ENCODE measurements at places on chromosomes 5 and 9.

- no peak for DNase-seq
These were observed 25.2 kb upstream of the NREP start for GRCh38 chr5:111782216-111782615.

DNA sequence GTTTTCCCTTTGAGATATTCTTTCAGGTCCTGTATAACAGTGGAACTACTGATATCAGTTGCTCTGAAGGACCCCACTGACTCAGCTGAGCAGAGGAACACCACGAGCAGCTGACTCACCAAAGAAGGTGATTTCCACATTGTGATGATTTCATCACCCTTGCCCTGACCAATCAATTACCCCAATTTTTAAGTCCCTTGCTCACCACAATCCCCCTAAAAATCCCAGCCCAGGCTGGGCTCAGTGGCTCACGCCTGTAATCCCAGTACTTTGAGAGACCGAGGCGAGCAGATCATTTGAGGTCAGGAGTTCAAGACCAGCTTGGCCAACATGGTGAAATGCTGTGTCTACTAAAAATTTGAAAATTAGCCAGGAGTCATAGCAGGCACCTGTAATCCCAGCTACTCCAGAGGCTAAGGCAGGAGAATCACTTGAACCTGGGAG, 125.3 kb upstream of the ABCA1 start:
- DNase-seq: no peak

GRCh38 chr5:18102733-18103132, 468.5 kb downstream of the TAF11L14 start:
- DNase-seq: no peak

GRCh38 chr5:179620703-179621350, 2.6 kb downstream of the HNRNPH1 start:
- no peak for DNase-seq

DNA sequence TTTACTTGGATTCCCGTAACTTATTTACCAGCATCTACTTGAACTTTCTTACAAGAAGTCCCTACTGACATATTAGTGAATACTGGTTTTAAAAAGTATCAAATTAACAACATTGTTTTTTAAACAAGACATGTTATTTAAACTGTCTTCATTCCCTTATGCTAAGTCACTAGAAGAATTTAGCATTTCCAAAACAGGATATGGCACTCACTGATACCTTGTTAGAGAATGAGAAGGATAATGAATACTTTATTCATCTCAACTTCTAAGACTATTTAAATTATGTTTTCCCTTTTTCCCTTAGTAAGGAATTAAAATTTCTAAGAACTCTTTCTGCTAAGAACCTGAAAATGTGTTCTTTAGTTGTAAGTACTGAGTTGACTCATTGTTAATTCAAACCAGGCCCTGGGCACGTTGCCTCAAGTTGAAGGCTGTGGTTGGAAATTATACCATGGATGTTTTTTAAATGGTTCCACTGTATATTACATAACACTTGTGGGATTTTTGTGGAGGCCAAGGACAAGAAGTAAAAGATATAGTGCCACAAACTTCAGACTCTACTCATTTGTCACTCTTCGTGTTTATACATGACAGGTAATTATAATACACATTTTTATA, 219.0 kb upstream of the EDIL3 start:
- DNase-seq: no peak

- no peak for DNase-seq
These were observed 1.0 kb downstream of the AGTPBP1 start for GRCh38 chr9:85740787-85741094.

GRCh38 chr9:108978205-108978604, 35.1 kb downstream of the CTNNAL1 start:
- no peak for DNase-seq

DNA sequence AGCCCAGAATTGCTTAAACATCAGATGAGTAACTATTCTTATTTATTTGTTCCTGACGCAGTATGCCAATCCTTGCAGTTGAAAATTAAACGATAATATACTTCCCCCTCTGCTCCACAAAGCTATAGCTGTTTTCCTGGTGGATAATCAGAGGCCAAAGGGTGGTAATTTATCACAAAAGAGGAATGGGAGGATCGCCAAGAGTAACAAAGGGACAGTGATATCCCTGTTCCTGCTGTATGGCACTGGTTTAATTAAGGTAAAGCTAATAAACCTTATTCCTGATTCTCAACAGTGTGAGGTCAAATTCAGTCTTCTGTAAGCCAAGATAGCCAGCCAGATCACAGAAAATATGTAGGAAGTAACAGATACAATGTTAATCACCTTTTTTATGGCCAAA, 33.4 kb upstream of the PTGER4 start:
- no peak for DNase-seq

DNA sequence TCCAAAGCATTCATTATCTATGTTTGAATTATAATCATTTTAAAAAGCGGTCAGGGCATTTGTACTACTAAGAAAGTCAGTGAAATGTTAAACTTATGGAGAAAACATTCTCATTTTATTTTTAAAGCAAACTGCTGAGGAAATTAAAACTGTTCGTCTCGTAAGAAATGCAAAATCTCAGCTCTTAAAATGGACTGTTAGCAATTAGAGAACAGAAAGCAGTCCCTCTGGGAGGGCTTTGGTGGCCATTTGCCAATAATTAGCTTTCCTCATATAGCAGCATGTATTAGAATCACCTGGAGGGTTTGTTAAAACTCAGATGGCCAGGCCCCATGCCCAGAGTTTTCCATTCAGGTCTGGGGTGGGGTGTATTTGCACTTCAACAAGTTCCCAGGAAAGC, 120.7 kb upstream of the RASEF start:
- no peak for DNase-seq

- no peak for DNase-seq
These were observed 173.3 kb upstream of the VLDLR start for GRCh38 chr9:2448193-2448738.

- no peak for DNase-seq
These were observed 469.3 kb downstream of the SPATA31D1 start for GRCh38 chr9:82457891-82458290.

DNA sequence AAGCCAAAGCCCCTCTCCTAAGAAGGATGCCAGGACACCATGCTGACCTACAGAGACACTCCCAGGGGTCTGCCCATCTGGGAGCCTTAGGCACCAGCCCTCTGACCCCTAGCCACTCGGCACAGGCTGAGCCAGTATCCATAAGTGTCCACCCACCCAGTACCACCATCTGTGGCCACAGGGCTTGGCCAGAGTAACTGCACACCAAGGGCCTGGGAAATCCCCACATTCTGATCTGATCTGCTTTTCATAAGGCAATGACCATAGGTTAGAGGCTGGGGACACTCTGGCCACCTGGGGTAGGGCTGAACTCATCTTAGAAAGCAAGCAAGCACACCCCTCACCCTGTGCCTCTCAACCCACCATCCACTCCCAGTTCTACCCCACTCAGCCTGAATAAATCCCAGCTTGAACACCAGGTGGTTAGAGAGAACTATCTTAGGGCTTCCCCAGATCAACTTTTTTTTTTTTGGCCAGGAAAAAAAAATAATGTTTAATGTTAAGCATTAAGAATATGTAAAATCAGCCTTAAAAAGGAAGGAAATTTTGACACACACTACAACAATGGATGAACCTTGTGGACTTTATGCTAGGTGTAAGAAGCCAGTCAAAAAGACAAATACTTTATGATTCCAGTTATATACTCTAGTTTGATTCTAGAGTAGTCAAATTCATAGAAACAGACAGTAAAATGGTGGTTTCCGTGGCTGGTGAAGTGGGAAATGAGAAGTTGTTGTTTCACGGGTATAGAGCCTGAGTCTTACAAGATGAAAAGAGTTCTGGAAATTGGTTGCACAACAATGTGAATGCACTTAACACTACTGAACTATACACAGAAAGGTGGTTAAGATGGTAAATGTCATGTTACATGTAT, 6.2 kb downstream of the GNPDA1 start:
- no peak for DNase-seq

- DNase-seq: no peak
These were observed 96.3 kb upstream of the KCNN2 start for GRCh38 chr5:114265432-114266060.

DNA sequence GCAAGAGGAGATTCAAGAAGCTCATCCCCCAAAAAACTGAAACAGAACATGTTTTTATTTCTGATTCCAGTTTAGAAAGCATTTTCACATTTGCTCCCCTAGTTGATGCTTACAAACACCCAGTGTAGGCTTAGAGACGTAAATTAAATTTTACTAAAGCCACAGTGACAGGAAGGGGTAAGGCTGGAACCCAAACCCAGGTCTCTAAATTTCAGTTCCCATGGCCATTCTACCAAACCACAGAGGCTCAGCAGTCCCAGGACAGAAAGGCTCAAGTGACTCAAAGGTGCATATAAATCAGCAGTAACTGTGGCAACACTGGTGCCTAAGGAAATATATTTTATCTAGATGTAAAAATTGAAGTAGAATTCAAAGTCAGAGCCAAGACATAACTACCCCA, 128.7 kb downstream of the CEP120 start:
- DNase-seq: no peak

- DNase-seq: no peak
These were observed 144.7 kb downstream of the SSBP2 start for GRCh38 chr5:81606150-81606549.

- no peak for DNase-seq
These were observed 39.4 kb downstream of the BASP1 start for GRCh38 chr5:17256839-17257238.

GRCh38 chr5:72587661-72588308, 80.6 kb upstream of the ZNF366 start:
- no peak for DNase-seq

DNA sequence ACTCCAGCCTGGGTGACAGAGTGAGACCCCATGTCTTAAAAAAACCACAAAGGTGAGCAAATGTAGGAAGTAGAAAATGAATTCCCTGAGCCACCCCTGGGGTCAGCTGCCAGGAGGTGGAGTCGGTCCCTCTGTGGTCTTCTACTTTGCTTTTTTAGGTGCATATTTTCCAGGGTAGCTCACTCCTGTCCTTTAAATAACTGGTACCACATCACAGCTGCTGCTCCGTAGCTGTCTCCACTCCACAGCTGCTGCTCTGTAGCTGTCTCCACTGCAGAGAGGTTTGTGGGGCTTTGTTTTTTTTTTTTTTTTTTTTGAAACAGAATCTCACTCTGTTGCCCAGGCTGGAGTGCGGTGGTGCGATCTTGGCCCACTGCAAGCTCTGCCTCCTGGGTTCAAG, 8.9 kb downstream of the WDR5 start:
- no peak for DNase-seq

DNA sequence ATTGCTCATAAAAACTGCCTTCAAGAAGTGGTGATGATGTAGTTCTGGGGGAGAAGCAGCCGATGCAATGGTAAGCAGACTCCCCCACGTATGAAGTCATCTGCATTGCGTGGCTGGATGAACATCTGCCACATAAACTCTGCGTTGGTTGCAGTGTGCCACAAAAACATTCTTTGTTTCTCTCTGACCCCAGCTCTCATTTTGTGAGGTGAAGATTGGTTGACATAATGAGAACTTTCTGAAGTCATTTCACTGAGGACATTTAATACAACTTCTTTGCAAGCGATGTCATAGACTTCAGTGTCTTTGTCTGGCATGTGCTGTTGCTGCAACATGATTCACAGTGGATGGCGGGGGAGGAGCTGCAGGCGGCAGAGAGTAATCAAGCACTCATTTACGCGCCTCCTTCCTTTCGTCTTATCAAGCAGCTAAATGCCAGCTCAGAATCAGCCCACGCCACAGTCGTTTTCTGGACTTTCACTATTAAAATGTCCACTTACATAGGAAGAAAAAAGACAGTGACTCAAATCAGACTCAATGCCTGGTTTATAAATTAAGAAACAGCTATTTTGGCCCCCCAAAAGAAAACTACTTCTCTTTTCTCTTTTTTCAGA, 91.5 kb upstream of the NFIL3 start:
- DNase-seq: no peak

DNA sequence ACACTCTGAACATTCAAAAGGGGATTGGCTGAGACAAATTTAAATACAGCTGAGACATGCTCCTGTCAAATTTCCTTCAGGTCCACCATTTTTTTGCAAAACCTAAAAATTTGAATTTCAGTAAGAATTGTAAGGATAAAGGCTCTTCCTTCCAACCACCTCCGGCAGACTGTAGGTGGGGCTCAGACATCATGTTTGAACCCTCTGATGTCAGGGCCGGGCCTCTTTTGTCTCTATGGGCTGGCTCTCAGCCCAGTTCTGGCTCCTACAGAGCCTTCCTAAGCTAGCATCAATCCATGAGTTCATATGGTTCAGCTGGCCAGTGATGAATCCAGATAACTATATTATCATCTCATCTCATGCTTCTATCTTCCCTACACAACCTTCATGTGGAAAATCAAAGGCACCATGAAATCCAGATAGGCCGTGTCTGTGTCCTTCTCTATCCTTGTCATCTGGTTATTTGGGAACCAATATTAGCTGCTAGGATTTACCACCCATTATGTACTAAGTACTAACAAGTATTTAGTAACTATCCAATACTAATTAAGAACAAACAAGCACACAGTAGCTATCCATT, 44.2 kb downstream of the NIPSNAP3B start:
- peak; percentile 4 for DNase-seq

DNA sequence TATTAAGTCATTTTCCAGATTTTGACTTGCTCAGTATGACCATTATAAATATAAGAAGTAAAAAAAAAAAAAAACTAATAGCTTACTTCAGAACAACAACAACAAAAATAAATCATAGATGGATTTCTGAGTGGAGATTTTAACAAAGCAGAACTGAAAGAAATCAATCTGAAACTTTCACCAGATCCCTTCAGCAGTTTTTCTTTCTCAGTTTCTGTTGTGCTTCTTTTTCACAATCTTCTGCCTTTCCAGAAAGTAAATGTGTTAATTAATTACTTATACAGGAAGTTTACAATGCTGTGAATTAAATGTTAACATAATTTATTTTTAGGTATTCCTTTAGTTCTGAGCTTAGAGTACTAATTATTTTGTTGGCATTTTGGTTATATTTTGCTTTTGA, 73.5 kb downstream of the CHSY3 start:
- no peak for DNase-seq
